ENCODE measurements at places on chromosomes 3 and 15. TPM values are rescaled to one million over a fixed set of nuclear protein-coding genes. Genes with fewer than 3 reads are reported as not detected.

The GOLGA6L10 gene
- total RNA-seq: 1.9 TPM

DNA sequence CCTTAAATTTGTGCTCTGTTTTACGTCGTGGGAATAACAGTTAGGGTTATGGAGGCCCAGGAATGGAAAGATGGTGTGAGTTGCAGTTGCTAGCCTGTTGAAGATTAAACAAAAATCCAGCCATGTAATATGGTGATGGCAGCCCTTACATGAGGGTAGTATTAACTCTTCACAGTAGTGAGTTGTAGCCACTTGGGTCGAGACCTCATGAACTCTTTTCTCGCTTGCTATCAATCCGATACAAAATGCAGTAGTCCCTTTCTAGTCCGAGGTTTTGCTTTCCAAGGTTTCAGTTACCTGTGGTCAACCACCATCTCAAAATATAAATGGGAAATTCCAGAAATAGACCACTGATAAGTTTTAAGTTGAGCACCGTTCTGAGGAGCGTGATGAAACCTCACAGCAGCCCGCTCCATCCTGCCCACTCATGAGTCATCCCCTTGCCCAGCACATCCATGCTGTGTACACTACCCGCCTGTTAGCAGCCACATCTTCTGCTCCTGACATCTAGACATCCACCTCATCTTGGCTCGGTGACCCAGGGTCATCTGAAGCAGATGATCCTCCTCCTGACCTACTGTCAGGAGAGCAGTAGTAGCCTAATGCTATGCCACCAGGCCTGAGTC, 177.9 kb downstream of the CDIN1 start:
- H3K4me1 ChIP-seq: no peaks in the 10 kb centered on the region
- H3K27me3 ChIP-seq: no peaks in the 10 kb centered on the region
- H3K36me3 ChIP-seq: no peaks in the 10 kb centered on the region
- H3K27ac ChIP-seq: no peak overlapping the region
- no peak overlapping the region for H3K4me3 ChIP-seq
- DNase-seq: peak; percentile 50

GRCh38 chr3:65230261-65231139, 542.7 kb upstream of the ADAMTS9 start:
- H3K4me1 ChIP-seq: peaks cover 24% of the 10 kb centered on the region
- H3K27me3 ChIP-seq: no peaks in the 10 kb centered on the region
- H3K27ac ChIP-seq: no peak overlapping the region
- peak; percentile 43 for DNase-seq
- H3K4me3 ChIP-seq: no peak overlapping the region

GRCh38 chr15:35693886-35694285, 147.9 kb upstream of the DPH6 start:
- no peak for DNase-seq
- no peaks in the 10 kb centered on the region for H3K36me3 ChIP-seq
- H3K4me1 ChIP-seq: peaks cover 48% of the 10 kb centered on the region

The PAK2 gene
- total RNA-seq: 119 TPM

GRCh38 chr3:154540950-154541604, 111.1 kb upstream of the GPR149 start:
- no peaks in the 10 kb centered on the region for H3K27me3 ChIP-seq
- H3K36me3 ChIP-seq: no peaks in the 10 kb centered on the region
- DNase-seq: peak; percentile 30
- no peak overlapping the region for H3K4me3 ChIP-seq
- peaks cover 20% of the 10 kb centered on the region for H3K4me1 ChIP-seq
- H3K27ac ChIP-seq: no peak overlapping the region

DNA sequence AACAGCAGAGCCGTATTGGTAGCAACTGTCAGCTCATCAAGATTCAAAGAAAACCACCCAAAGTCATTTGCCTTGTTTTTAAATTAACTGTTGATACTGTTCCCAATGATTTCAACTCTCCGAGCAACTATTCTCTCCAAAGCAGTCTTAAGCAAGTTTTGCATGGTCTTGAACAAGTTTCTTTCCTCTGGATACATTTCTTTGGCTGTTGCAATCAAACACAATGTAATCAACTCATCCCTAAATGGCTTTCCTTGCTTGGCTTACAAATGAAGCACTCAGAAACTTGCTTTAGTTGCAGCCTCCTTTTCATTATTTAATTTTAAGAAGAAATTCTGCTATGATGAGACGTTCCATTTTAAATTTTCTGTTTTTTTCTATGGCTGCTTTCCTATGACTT, 15.5 kb upstream of the MUC13 start:
- H3K36me3 ChIP-seq: no peaks in the 10 kb centered on the region
- H3K4me1 ChIP-seq: peaks cover 6% of the 10 kb centered on the region
- no peak overlapping the region for H3K4me3 ChIP-seq

The MOBP gene
- total RNA-seq: 0.21 TPM

- DNase-seq: no peak
- peaks cover 6% of the 10 kb centered on the region for H3K36me3 ChIP-seq
- H3K4me1 ChIP-seq: no peaks in the 10 kb centered on the region
- peaks cover under 1% of the 10 kb centered on the region for H3K27me3 ChIP-seq
Measured at GRCh38 chr15:91393186-91393585, 293.1 kb downstream of the SV2B start.

DNA sequence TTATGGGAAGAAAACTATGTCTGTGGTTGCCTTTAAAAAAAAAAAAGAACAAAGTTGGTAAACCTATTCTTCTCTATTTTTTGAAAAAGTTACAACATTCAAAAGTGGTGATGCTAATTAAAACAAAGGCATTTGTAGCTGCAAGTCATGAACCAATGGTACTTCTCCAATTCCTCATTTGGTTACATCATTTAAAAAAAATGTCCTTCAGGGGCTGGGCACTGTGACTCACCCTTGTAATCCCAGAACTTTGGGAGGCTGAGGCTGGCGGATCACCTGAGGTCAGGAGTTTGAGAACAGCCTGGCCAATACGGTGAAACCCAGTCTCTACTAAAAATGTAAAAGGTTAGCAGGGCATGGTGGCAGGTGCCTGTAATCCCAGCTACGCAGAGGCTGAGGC, 574.6 kb downstream of the VGLL3 start:
- DNase-seq: peak; percentile 24
- peaks cover 22% of the 10 kb centered on the region for H3K27me3 ChIP-seq
- no peaks in the 10 kb centered on the region for H3K36me3 ChIP-seq
- no peak overlapping the region for H3K4me3 ChIP-seq
- no peaks in the 10 kb centered on the region for H3K4me1 ChIP-seq

The SLC27A2 gene
- 0.84 TPM for total RNA-seq

DNA sequence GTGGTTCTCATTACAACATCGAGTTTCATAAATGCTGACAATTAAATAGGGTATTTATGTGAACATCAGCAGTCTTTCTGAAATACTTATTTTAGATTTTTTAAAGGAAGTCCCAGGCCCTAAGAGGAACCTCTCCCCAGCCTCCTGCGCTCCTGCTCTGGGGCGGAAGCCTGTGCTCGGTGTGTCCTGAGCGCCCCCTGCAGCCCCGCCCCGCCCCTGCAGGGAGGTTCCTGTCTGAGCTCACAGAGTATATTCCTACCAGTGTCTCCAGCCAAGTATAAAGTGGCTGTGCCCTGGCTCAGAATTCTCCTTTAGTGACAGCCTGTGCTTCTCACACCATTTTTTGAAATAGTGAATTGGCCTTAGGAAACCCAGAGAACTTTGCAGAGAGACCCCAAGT, 567.9 kb downstream of the GOLGA6L6 start:
- no peak overlapping the region for H3K27ac ChIP-seq
- H3K27me3 ChIP-seq: no peaks in the 10 kb centered on the region
- no peak overlapping the region for H3K4me3 ChIP-seq
- H3K4me1 ChIP-seq: no peaks in the 10 kb centered on the region

GRCh38 chr15:81288040-81288439, 35.9 kb downstream of the STARD5 start:
- no peaks in the 10 kb centered on the region for H3K4me1 ChIP-seq
- no peak overlapping the region for H3K4me3 ChIP-seq
- no peaks in the 10 kb centered on the region for H3K36me3 ChIP-seq
- no peak overlapping the region for H3K27ac ChIP-seq
- H3K27me3 ChIP-seq: peaks cover 17% of the 10 kb centered on the region
- no peak for DNase-seq

The KCNH8 gene
- 0.07 TPM for total RNA-seq
